Fibroblast of skin of back (primary cell): ENCODE measurements at places on chromosomes 7 and 10.

GRCh38 chr10:110516815-110517492, 19.2 kb downstream of the DUSP5 start:
- DNase-seq: no peak

DNA sequence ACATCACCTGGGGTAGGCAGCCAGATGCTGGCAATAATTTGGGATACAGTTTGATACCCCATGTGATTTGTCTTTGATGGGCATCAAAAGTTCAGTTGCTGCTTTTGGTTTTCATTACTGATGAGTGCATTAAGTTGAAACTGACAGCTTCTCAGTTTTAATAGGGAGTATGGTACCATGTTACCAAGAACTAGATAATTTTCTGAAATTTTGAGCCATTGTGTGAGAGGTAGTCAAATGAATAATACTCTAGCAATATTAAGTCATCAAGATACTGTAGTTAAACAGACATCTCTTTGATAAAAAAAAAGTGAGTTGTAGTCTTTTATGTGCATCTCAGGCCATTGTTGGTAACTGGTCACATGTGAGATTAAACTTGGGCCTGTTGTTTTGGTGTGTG, 71.5 kb downstream of the ST7 start:
- DNase-seq: no peak

GRCh38 chr10:88491314-88491713, 91.8 kb downstream of the RNLS start:
- DNase-seq: no peak

GRCh38 chr10:63738410-63738809, 217.2 kb downstream of the REEP3 start:
- DNase-seq: peak; percentile 48

- no peak for DNase-seq
Observed at GRCh38 chr7:78111386-78111785, 312.8 kb downstream of the PHTF2 start.

GRCh38 chr10:95289003-95289920, 1.5 kb downstream of the PDLIM1 start:
- DNase-seq: peak; percentile 66

DNA sequence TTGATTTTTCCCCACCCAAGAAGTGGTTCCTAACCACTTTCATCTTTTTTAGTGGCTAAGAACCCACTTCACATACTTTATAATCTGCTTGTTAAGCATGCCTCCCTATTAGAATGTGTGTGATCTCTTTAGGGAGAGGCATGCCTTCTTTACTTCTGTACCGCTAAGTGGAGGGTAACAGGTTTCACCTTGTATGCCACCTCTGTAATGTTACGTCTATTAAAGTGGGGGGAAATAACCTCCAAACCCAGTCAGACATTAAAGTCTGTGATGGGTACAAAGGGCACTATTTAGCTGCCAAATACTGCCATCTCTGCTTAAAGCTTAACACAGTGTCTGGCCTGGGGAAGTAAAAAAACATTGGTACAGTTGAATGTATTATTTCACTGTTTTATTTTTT, 51.9 kb downstream of the EPC1 start:
- no peak for DNase-seq

GRCh38 chr10:109979215-109979614, 28.6 kb upstream of the ADD3 start:
- DNase-seq: no peak

- DNase-seq: no peak
Observed at GRCh38 chr10:30238836-30239235, 110.2 kb downstream of the MTPAP start.

GRCh38 chr10:14355750-14356149, 25.0 kb upstream of the FRMD4A start:
- no peak for DNase-seq

DNA sequence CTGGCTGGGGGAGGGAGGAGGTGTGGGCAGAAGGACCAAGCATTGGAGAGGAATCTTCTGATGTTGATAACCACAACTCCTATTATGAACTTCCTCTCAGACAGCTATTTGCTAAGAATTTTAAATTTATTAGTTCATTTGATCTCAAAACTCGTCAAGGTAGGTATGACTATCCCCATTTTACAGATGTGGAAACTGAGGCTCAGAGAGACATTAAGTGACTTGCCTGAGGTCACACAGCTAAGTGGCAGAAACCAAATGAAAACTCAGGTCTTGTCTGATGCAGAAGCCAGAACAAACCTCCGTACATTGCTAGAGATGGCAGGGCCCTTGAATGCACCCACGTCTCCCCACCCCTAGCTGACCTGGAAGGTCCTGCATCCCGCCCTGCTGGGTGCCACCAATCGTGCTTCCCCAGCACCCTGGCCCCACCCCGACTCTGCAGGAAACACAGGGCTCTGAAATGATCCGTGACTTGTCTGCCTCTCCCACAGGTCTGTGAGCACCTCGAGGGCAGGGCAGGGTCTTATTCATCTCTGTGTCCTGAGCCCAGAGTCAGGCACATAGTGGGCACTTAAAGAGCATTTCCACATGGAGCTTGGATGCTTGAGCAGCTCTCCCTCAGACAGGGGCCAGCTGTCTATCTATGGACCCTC, 5.6 kb upstream of the PALD1 start:
- no peak for DNase-seq

DNA sequence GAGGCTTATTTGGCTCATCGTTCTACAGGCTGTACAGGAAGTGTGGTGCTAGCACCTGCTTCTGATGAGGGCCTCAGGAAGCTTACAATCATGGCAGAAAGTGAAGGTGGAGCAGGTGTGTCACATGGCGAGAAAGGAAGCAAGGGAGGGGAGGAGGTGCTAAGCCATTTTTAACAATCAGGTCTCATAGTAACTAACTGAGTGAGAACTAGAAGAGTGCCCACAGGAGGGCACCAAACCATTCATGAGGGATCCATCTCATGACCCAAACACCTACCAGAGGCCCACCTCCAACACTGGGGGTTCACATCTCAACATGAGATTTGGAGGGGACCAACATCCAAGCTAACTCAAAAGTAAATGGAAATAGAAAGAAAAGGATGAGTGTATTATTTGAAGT, 78.1 kb downstream of the CXCL12 start:
- DNase-seq: peak; percentile 21

- DNase-seq: no peak
Observed at GRCh38 chr10:13382703-13383398, 34.8 kb upstream of the SEPHS1 start.

DNA sequence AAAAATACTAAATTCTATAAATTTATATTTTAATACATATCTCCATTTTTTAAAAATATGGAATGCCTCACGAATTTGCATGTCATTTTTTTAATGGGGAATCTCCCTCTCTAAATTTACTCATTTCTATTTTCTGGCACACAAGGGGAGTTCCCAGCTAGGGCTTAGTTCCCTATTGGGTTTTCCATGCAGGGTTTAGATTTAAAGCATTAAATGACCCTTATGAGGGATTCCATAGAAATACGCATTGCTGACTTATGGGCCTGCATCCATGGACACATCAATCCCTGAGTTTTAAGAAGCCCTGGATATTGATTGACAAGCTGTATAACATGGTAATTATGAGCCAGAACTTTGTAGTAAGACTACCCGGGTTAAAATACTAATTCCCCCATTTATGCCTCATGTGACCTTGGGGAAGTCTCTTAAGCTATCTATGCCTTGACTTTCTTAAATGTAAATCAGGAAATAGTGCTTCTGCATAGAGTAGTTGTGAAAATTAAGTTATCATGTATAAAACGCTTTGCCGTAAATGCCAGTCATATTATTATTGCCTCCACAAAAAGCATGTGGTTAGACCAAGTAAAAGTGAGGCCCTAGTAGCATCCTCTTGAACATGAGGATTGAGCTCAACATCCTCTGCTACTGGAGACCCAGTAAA, 78.8 kb upstream of the ANKRD1 start:
- DNase-seq: no peak

- DNase-seq: no peak
Observed at GRCh38 chr7:157464111-157464970, 127.5 kb downstream of the DNAJB6 start.

GRCh38 chr7:142717453-142717852, 31.8 kb upstream of the PRSS1 start:
- no peak for DNase-seq

GRCh38 chr7:770741-771166, 43.7 kb upstream of the PRKAR1B start:
- DNase-seq: no peak

GRCh38 chr10:17023386-17024298, 106.0 kb downstream of the CUBN start:
- peak; percentile 99 for DNase-seq

DNA sequence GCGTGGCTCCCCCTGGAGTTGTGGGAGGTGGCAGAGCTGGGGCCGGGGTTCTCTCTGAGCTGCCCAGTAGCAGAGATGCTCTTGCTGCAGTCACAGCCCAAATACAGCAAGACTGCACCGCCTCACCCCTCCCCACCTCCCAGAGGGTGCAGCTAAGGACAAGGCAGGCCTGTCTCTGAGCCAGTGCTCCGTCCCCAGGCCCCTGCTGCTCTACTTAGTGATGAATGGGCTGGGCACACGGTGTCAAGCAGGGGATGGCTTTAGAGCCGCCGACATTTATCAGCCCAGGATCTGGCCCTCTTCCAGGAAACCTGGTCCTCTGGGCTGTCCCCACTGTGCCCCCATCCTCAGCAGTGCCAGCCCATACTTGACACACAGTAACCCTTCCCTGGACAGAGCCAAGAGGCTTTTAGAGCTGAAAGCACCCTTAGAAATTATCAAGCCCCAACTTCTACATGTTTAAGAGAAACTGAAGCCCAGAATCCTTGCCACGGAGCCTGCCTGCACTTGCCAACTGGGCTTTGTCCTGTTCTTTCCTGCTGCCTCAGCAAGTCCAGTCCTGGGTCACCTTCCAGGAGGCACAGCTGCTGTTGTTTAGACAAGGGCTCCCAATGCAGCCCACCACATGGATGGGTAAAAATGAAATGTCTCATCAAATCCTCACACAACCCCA, 137.1 kb upstream of the UNC5B start:
- no peak for DNase-seq

DNA sequence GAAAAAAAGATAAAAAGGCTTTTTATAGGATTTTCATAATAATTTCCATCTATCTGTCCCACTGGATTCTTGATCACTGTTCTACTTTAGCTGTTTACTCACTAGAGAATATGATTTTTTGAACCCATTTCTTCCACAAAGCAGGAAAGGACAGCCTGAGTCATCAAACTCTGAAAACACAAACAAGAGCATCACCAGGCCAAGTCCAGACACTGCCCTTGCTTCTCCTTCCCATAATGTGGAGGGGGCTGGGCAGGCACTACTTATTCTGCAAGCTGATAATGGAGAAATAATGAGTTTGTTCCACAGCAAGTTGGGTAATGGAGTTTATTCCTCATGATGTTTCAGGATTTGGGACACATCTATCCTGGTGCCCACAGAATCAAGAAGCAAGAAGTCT, 13.0 kb upstream of the KCNIP2 start:
- no peak for DNase-seq

GRCh38 chr7:155867734-155868400, 55.6 kb upstream of the SHH start:
- no peak for DNase-seq

DNA sequence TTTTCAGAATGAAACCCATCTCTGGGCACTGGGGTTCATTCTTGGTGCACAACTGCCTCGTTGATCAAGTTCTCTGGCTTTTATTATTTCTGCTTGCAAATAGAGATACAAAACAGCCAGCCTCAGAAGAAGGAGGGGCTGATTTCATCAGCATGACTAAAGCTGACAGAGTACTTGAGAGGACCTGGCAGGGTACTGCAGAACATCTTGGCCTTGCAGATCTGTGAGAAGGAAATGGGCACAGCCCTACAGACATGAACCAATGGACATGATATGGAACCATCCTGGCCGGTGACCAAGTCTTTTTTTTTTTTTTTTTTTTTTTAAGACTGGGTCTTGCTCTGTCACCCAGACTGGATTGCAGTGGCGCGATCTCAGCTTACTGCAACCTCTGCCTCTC, 240.6 kb downstream of the VTI1A start:
- peak; percentile 29 for DNase-seq

DNA sequence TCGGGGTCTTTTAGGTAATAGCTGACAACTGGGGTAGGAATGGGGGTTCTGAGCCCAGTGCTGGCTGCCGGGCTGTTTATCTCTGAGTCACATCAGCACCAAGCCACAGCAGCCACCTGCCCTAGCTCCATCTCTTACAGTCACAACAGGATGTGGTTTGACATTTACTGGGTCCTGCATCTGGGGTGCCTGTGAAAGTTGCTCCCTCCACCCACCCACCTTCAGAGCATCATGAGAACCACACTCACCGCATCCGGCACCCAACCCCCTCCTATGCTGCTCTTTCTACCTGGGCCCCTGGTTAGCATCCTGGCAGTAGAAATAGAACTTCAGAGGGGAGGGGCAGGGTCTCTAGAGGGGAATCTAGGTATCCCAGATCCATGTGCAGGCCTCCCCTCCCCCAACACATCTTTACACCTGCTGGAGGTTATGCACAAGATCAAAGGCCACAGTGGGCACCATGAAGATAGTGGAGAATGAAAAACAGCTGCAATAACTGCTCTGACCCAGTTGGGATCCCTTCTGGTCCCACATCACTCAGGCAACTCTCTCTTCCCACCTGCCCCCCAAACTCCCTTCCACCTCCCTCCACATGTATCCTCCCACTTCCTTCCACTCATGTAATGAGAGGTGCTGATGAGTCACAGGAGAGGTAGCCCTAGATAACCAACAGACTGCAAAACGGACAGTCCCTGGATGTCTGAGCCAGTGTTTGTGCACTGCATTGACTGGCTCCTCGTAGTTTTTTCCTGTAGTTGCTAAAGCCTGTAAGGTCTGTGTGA, 38.2 kb downstream of the PRSS2 start:
- DNase-seq: peak; percentile 42

DNA sequence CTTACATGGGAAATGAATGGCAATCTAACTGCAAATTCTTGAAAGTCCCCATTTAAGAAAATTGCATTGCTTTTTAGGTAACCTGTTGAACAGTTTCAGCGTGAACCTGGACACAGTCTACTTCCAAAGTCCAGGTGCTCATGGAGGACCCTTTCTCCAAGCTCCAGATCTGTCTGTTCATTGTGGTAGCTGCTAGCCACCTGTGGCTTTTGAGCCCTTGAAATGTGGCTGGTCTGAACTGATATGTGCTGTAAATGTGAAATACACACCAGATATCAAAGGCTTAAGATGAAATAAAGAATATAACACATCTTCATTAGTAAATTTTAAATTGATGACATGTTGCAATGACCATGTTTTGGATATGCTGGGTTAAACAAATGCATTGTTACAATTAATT, 4.2 kb downstream of the CACNB2 start:
- DNase-seq: no peak

DNA sequence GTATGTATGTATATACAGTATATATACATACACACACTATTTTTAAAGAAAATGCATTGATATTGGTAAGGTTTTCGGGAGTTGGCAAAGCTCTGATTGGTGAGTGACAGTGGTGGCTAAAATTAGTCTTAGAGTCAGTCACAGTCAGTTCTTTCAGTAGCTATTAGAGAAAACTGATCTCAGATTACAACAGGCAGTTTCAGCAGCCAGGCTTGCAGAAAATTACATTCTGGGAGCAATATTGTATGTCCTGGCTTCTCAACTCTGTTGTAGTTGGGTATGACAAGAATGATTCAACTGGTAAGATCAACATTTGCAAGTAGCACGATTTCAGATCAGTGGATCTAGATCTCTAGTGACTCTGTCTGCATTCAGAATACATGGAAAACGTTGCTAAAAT, 897.9 kb upstream of the AUTS2 start:
- peak; percentile 94 for DNase-seq

- no peak for DNase-seq
Observed at GRCh38 chr10:9733766-9734165, 1283.9 kb upstream of the CELF2 start.
